Progenitor cell of endocrine pancreas (in vitro differentiated cells): ENCODE measurements at places on chromosomes 4 and X.

- H3K4me1 ChIP-seq, result no peaks in the 10 kb centered on the region
- no peaks in the 10 kb centered on the region for H3K36me3 ChIP-seq
- no peaks in the 10 kb centered on the region for H3K27me3 ChIP-seq
- H3K27ac ChIP-seq, result no peak overlapping the region
- DNase-seq, result no peak
Observed at GRCh38 chrX:148316446-148316845, 184.0 kb upstream of the AFF2 start.

- peaks cover 12% of the 10 kb centered on the region for H3K27me3 ChIP-seq
- peaks cover 28% of the 10 kb centered on the region for H3K4me1 ChIP-seq
- no peaks in the 10 kb centered on the region for H3K36me3 ChIP-seq
- no peak for DNase-seq
- H3K27ac ChIP-seq, result peak overlapping the region; percentile 97
Observed at GRCh38 chrX:39772057-39772832, 325.5 kb downstream of the BCOR start.

DNA sequence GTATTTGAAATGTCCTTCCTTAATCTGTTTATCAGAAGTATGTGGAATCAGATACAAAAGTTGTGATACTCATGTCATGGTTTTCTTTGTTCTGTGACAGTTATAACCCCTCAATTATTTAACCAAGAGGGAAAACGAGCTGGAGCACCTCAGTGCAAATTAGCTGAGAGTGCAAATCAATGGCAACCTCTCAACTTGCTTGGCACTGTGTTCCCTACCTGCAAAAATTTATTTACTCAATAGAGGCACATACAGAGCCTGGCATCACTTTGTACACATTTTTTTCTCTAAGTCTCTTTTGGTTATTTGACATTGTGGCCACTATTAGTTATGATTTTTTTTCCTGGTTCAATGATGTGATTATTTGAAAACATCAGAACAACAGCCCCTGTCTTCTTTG is 186.2 kb downstream of the STIM2 start:
- no peak for DNase-seq
- H3K36me3 ChIP-seq, result peaks cover 2% of the 10 kb centered on the region
- no peak overlapping the region for H3K27ac ChIP-seq
- peaks cover 20% of the 10 kb centered on the region for H3K27me3 ChIP-seq
- H3K4me1 ChIP-seq, result peaks cover 24% of the 10 kb centered on the region

GRCh38 chr4:25234390-25235370 is 847 bp downstream of the PI4K2B start:
- H3K4me1 ChIP-seq, result peaks cover 11% of the 10 kb centered on the region
- peak overlapping the region; percentile 78 for H3K4me3 ChIP-seq
- H3K36me3 ChIP-seq, result peaks cover 26% of the 10 kb centered on the region
- DNase-seq, result peak; percentile 29
- no peaks in the 10 kb centered on the region for H3K27me3 ChIP-seq
- H3K27ac ChIP-seq, result peak overlapping the region; percentile 92

- H3K4me3 ChIP-seq, result peak overlapping the region; percentile 92
- H3K27me3 ChIP-seq, result no peaks in the 10 kb centered on the region
- H3K36me3 ChIP-seq, result peaks cover 6% of the 10 kb centered on the region
- H3K27ac ChIP-seq, result peak overlapping the region; percentile 5
- DNase-seq, result no peak
Observed at GRCh38 chrX:20140420-20140819, 1.2 kb downstream of the EIF1AX start.

GRCh38 chr4:15918484-15919129 is 19.9 kb downstream of the FGFBP1 start:
- peaks cover 11% of the 10 kb centered on the region for H3K27me3 ChIP-seq
- DNase-seq, result no peak
- no peak overlapping the region for H3K27ac ChIP-seq
- H3K36me3 ChIP-seq, result no peaks in the 10 kb centered on the region
- no peak overlapping the region for H3K4me3 ChIP-seq

- H3K4me3 ChIP-seq, result no peak overlapping the region
- no peak for DNase-seq
- no peaks in the 10 kb centered on the region for H3K36me3 ChIP-seq
- H3K27ac ChIP-seq, result no peak overlapping the region
- peaks cover 5% of the 10 kb centered on the region for H3K27me3 ChIP-seq
Observed at GRCh38 chr4:108052558-108053120, 63.0 kb downstream of the HADH start.

DNA sequence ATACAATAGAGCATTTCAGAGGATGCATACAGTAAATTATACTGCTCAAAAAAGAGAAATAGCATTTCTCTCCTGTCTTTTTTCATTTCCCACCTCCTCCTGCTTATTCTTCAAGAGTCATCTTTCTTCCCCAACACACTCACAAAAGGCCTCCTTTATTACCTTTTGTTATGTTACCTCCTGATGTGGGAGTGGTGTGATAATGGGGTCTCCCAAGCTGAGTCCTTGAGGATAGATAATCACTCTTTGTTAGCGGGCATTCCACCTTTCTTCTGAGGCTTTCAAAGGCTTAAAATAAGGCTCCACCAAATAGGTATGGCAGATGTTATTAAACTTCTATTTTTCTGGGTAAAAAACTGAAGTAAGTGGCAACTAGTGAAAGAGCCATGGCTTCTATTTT is 159.8 kb downstream of the CPEB2 start:
- H3K4me1 ChIP-seq, result peaks cover 25% of the 10 kb centered on the region
- H3K27me3 ChIP-seq, result peaks cover 2% of the 10 kb centered on the region
- no peak for DNase-seq
- no peak overlapping the region for H3K27ac ChIP-seq

DNA sequence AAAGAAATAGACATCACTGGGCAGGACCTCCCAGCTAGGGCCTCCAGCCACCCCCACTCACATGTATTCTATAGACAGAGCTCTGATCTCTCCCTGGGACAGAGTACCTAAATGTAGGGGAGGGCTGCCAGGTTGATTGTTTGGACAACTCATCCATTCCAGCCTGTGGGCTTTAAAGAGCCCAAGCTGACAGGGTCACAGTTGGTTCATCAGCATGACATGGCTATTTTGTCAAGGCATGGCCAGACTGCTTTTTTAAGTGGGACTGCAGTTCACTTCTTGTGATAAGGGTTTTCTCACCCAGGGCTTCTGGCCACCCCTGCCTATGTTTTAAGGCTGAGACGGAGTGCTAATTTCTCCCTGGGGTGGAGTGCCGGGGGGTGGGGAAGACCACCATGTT is 63.3 kb downstream of the KLHL4 start:
- H3K27me3 ChIP-seq, result no peaks in the 10 kb centered on the region
- DNase-seq, result no peak
- H3K36me3 ChIP-seq, result no peaks in the 10 kb centered on the region
- no peak overlapping the region for H3K4me3 ChIP-seq

DNA sequence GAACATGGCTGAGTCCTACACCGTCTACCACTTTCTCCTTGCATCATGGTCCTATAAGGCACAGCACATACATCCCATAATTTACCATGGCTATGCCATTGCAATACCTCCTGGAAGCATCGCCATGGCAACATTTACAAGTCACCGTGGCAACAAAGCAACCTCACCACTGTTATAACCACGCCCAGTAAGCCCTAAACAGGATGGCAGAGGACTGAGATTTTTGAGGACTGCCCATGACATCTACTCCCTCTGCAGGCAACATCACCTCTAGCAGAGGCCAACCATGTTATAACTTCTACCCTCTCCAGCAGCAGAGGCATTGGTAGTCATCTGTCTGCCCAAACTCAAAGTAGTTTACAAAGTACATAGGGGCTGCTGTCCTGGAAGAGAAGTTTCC is 29.7 kb downstream of the BCOR start:
- H3K4me3 ChIP-seq, result no peak overlapping the region
- no peaks in the 10 kb centered on the region for H3K27me3 ChIP-seq
- H3K27ac ChIP-seq, result no peak overlapping the region
- no peak for DNase-seq

- no peaks in the 10 kb centered on the region for H3K36me3 ChIP-seq
- no peak overlapping the region for H3K4me3 ChIP-seq
- no peaks in the 10 kb centered on the region for H3K27me3 ChIP-seq
- DNase-seq, result no peak
Observed at GRCh38 chrX:31747411-31747810, 675.6 kb upstream of the FTHL17 start.

GRCh38 chrX:41561045-41561444 is 113.9 kb downstream of the NYX start:
- no peak overlapping the region for H3K4me3 ChIP-seq
- H3K36me3 ChIP-seq, result peaks cover 10% of the 10 kb centered on the region
- DNase-seq, result no peak

GRCh38 chr4:709348-709747 is 3.7 kb downstream of the PCGF3 start:
- H3K4me1 ChIP-seq, result peaks cover 16% of the 10 kb centered on the region
- DNase-seq, result no peak
- H3K36me3 ChIP-seq, result peaks cover 22% of the 10 kb centered on the region
- peak overlapping the region; percentile 41 for H3K4me3 ChIP-seq

DNA sequence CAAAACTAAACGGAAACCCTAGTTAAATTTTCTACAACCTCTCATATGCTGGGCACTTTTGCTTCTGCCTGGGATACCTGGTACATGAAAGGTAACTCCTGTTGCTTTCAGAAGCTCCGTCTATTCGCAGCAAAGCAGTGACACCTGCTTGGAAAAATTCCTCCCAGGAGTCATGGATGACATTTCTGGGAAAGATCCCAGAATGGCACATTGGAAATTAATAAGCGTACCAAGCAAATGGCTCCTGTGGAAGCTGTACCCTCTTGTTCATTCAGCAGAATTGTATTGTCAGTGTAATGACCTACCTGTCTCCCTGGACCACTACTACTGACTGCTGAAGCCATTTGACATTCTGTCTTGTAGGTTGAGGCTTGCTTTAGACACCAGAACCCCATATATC is 349.7 kb upstream of the NOCT start:
- no peak overlapping the region for H3K4me3 ChIP-seq
- H3K36me3 ChIP-seq, result no peaks in the 10 kb centered on the region
- H3K4me1 ChIP-seq, result peaks cover 9% of the 10 kb centered on the region
- no peaks in the 10 kb centered on the region for H3K27me3 ChIP-seq

DNA sequence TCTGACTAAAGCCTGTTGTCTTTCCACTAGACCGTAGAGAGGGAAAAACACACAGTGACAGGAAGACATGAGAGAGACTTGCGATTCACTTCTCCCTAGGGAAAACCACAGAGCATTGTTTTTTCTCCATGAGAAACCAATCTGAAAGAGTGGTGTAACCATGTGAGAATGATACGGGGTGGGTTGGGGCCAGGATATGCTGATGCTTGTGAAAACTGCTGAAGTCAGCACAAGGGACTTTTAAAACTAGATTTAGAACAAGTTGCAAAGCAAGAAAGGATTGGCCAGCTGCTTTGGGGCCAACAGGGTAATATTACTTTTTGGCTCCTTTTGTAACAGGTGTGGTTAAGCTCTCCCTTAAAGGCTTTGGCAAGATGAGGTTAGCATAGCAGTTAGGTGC is 66.1 kb downstream of the NHSL2 start:
- no peak for DNase-seq
- H3K36me3 ChIP-seq, result peaks cover 1% of the 10 kb centered on the region
- no peak overlapping the region for H3K4me3 ChIP-seq
- H3K4me1 ChIP-seq, result no peaks in the 10 kb centered on the region

GRCh38 chrX:128891554-128891953 is 631.7 kb downstream of the SMARCA1 start:
- H3K4me1 ChIP-seq, result no peaks in the 10 kb centered on the region
- H3K27ac ChIP-seq, result no peak overlapping the region
- DNase-seq, result no peak
- no peaks in the 10 kb centered on the region for H3K27me3 ChIP-seq
- H3K4me3 ChIP-seq, result no peak overlapping the region

DNA sequence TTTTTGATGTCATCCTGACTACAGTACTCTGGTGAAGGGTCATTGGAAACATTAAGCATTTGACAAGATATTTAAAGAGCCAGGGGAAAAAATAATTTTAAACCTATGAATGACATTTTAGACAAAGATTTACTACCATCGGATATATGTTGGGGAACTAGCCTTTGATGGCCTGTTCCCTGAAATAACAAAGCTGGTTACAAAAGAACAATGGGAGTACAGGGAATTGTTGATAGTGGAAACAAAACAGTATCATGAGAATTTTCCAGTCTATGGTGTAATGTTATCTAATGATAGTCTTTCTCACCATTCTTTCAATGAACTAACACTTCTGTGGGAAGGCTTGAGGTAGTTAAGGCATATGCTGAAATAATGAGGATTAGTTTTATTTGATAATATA is 125.9 kb upstream of the KLHL4 start:
- no peaks in the 10 kb centered on the region for H3K36me3 ChIP-seq
- DNase-seq, result no peak
- H3K27ac ChIP-seq, result no peak overlapping the region

- H3K36me3 ChIP-seq, result no peaks in the 10 kb centered on the region
- DNase-seq, result no peak
- H3K27ac ChIP-seq, result no peak overlapping the region
- no peaks in the 10 kb centered on the region for H3K27me3 ChIP-seq
- H3K4me3 ChIP-seq, result no peak overlapping the region
Observed at GRCh38 chr4:32043248-32043633, 1323.1 kb downstream of the PCDH7 start.

GRCh38 chr4:26819026-26819425 is 41.6 kb upstream of the STIM2 start:
- no peak for DNase-seq
- no peak overlapping the region for H3K4me3 ChIP-seq
- H3K4me1 ChIP-seq, result no peaks in the 10 kb centered on the region
- peaks cover 2% of the 10 kb centered on the region for H3K36me3 ChIP-seq

- peak overlapping the region; percentile 8 for H3K27ac ChIP-seq
- no peaks in the 10 kb centered on the region for H3K36me3 ChIP-seq
- no peak for DNase-seq
- no peaks in the 10 kb centered on the region for H3K4me1 ChIP-seq
Observed at GRCh38 chr4:161920304-161921052, 243.3 kb downstream of the FSTL5 start.

DNA sequence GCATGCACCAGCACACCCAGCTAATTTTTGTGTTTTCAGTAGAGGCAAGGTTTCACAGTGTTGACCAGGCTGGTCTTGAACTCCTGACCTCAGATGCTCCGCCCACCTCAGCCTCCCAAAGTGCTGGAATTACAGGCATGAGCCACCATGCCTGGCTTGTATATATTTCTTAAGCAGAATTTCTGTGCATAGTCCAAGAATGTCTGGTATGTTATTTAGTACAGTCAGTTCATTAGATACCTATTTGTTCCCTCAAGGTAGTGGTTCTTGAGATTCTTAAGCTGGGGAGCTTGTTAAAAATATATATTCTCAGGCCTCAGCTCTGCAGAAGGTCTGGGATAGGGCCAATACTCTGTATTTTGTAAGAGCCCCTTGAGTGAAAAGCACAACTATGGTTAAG is 4.6 kb upstream of the SERTM2 start:
- no peak overlapping the region for H3K4me3 ChIP-seq
- H3K27ac ChIP-seq, result no peak overlapping the region
- H3K4me1 ChIP-seq, result peaks cover 8% of the 10 kb centered on the region
- H3K27me3 ChIP-seq, result no peaks in the 10 kb centered on the region

GRCh38 chr4:10721616-10722015 is 37.0 kb upstream of the CLNK start:
- H3K27ac ChIP-seq, result peak overlapping the region; percentile 82
- no peaks in the 10 kb centered on the region for H3K27me3 ChIP-seq
- no peak for DNase-seq
- H3K4me1 ChIP-seq, result peaks cover 2% of the 10 kb centered on the region
- no peak overlapping the region for H3K4me3 ChIP-seq
- H3K36me3 ChIP-seq, result no peaks in the 10 kb centered on the region

- DNase-seq, result no peak
- H3K4me1 ChIP-seq, result peaks cover 5% of the 10 kb centered on the region
- no peaks in the 10 kb centered on the region for H3K27me3 ChIP-seq
- no peak overlapping the region for H3K27ac ChIP-seq
- no peak overlapping the region for H3K4me3 ChIP-seq
Observed at GRCh38 chrX:22662776-22663175, 337.0 kb upstream of the DDX53 start.
